ENCODE measurements at places on chromosomes 4 and X.

DNA sequence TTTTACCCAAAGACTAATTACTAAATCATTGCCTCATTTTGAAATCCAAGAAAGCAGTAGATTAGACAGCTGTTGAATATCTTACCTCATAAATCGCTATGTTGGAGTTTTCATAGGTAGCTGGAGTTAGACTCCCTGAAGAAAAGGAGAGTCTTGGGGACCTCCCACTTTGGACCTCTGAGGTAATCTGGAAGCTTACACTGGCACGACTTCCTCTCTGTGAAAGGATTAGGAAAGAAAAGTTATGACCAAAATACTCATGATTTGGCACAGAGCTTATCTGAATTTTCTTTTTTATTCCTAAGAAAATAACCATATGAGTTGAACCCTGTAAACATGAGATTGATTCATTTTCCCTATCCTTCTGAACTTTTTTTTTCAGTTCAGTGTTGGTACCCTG lies 40.6 kb downstream of the GUCY2F start:
- no peak for DNase-seq

GRCh38 chr4:140046543-140046942 lies 107.4 kb downstream of the MAML3 start:
- DNase-seq = no peak

- no peak for DNase-seq
Measured at GRCh38 chr4:140242357-140243277, 88.6 kb upstream of the MAML3 start.

- DNase-seq = no peak
Measured at GRCh38 chr4:86132468-86132867, 227.4 kb downstream of the MAPK10 start.

GRCh38 chr4:151099976-151100417 lies 569 bp downstream of the RPS3A start:
- DNase-seq = no peak

DNA sequence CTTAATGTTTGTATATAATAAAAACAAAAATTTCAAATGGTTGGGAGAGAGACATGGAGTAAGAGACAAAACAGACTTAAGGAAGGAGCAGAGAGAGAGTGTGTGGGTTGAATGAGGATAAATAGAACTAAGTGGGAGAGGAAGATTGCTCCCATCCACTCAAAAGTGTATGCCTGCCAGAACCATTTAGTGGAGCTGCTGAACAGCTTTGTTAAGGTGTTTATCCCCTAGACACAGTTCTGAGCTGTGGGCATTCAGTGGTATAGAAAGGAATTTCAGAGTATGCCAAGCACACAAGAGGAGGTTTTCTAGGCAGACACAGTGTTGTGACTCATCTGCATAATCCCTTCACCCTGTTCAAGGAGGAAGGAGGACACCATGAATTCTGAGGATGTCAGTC lies 508.6 kb upstream of the EPHA5 start:
- no peak for DNase-seq

GRCh38 chr4:109764376-109764775 lies 34.5 kb upstream of the PLA2G12A start:
- no peak for DNase-seq

DNA sequence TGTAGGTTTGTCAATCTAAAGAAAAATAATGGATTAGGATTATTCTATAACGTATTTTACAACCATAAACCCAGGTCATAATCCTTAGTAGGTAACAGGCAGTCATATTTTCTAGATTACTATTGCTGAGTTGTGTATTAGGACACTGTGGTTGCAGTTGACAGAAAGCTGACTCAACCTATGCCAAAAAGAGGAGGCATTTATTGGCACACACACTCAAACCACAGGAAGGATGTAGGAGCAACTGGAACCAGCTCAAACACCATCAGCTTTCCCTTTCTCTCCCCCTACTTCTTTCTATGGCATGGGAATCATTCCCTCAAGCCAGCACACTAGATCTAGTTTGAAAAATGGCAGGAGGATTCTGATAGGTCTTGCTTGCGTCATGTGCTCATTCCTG lies 136.4 kb upstream of the FAM9C start:
- no peak for DNase-seq

DNA sequence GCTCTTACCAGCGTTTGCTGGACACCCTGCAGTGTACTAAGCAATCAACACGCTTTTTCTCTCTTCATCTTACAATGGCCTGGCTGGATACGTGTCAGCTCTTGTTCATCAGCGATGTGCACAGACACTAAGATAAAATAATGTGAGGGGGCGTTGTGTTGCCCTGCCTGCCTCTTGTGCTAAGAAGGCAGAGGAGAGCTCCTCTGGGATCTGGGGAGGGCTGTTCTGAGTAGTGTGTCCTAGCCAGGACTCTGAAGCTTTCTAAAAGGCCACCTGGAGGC lies 49.7 kb downstream of the NELFA start:
- no peak for DNase-seq

DNA sequence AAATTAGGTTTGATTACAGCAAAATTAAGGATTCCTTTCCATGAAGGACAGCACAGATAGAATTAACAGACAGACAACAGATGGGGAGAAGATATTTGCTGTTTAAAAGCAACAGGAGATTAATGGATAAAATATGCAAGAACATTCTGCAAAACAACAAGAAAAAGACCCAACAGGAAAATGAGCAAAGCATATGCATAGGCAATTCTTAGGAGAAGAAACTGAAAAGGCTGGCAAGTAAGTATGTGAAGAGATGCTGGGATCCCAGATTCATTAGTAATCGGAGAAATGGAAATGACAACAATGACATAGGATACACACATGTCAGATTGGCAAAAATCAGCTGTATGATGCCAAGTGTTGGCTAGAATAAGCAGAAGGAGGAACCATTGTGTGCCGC lies 27.5 kb upstream of the HMGB3 start:
- DNase-seq = no peak

DNA sequence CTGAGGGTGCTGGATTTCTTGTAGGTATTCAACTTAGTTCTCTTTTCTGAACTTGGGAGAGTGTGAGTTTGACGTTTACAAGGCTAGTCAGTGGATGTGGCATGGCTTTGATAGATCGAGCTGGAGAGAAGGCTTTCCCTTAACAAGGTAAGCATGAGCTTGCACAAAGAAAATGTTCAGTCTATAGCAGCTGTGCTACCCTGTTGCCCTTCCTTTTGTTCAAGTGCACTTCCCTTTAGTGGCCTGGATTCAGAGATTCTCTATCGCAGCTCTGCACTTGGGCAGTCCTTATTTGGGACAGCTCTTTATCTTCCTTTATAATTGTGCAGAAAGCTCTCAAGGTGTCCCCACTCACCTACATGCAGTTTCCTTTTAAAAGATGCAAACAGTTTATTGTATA lies 198.0 kb downstream of the ARHGAP24 start:
- no peak for DNase-seq

GRCh38 chr4:7170012-7170411 lies 22.3 kb upstream of the SORCS2 start:
- DNase-seq = peak; percentile 12

GRCh38 chr4:6049985-6050384 lies 31.8 kb upstream of the C4orf50 start:
- DNase-seq = no peak

Data from activated naive CD8-positive, alpha-beta T cell treated with anti-CD3 and anti-CD28 coated beads, Interleukin-2, amount 10 ng/mL, durations not matched to agents 7 days and 5 days (primary cell).